ENCODE measurements at places on chromosomes 13 and 19.

GRCh38 chr19:29060813-29061364, 152.1 kb downstream of the UQCRFS1 start:
- no peak for DNase-seq

- DNase-seq: no peak
Measured at GRCh38 chr13:40120288-40120687, 464.8 kb downstream of the COG6 start.

DNA sequence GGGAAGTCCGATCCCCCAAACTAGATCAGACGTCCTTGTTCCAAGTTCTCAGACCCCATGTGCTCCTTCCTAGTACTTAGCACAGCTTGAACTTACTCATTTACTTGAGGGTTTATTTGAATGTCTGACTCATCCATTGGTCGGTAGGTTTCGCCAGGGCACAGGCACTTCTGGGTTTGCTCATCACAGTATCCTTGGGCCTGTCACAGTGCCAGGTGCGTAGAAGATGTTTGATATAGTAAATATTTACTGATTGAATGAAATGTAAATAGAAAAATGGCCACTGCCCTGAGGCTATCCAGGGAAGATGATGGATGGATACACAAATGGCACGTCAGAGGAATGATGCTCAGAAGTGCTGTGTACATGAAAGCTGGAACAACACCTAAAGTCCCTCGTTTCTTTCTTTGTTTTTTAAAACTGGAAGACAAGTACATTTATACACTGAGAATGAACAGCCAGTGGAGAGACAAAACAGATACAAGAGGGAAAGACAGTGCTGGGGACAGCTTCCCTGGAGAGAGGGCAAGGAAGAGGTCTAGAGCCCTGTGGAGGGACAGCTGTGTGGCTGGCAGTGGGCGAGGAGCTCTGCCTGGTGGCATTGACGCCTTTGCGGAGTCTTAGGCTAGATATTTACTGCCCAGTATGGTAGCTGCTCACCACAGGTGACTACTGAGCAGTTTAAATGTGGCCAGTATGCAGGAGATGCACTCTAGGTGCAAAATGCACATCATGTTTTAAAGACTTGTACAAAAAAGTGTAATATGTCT, 31.2 kb upstream of the KL start:
- DNase-seq: no peak

GRCh38 chr19:43748685-43749084, 6.1 kb downstream of the SMG9 start:
- no peak for DNase-seq

DNA sequence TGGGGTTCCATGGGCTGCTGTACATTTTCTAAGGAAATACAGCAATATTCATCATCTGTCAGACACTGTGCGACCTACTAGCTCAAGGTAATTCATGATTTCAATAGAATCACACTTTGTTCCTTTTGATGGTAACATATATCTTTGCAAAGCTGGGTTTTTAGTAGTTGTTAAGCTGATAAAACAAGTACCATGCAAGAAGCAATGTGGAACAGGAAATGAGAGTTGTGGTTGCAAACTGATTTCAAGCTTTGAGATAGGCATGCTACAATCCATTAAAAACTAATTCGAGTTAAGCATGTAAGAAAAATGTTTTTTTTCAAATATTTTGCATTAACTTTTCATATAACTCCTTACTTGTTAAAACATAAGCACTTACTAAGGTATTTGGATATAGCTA, 6.8 kb upstream of the MBNL2 start:
- no peak for DNase-seq

DNA sequence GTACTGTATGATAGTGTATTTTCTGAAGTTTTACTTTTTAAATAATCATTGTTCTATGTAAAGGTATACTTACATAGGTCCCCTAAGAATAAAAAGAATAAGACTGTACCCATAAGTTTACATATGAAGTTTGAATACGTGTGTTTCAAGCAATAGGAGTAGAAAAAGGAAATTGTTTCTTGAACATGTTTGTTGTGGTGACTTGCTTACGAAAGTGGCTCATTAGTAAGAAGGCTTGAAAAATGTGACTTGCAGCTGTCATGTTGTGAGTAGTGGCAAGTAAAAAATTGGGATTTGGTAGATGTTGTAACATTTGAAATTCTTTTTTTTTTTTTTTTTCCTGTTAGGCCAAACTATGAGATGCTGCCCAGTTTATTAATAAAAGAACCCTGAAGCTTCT, 203.3 kb downstream of the LMO7 start:
- no peak for DNase-seq

- no peak for DNase-seq
Measured at GRCh38 chr13:26629260-26629825, 71.9 kb downstream of the WASF3 start.

DNA sequence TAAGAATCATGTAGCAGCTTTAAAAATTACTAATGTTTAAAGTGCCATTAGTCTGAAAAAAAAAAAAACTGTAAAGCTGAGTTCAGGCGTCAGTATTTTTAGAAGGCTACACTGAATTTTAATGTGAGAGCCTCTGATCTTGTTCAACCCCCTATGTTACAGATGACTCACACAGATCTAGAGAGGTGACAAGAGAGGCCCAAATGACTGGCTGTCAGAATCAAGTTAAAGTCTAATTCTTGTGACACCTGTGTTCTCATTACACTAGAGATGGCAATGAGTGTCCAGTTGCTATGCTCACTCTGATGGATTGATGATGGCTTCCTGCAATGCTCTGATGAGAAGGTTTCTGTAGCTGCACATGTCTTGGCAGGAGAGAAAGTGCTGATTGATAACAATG, 203.5 kb upstream of the OBI1 start:
- DNase-seq: no peak

DNA sequence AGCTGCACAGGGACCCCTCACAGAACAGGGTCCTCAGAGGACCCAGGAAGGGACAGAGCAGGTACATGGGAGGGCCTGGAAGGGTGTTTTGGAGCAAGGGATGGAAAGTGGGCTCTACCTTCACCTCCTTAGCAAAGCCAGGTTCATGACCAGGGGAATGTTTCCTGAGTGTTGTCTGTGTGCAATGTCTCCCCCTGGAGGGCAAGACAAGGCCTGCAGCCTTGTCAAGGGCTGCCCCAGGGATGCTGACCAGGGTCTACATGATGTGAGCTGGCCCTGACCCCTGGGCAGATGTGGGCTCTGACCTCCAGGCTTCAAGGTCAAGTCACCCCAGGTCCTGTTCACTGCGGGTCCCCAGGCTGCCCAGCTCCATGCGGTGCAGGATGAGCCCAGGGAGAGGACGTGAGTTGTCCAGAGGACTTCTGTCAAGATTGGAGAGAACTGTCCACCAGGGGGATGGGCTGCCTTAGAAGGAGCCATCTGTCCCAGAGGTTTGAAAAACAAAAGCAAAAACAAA, 1.0 kb upstream of the CEACAM1 start:
- DNase-seq: peak; percentile 76

DNA sequence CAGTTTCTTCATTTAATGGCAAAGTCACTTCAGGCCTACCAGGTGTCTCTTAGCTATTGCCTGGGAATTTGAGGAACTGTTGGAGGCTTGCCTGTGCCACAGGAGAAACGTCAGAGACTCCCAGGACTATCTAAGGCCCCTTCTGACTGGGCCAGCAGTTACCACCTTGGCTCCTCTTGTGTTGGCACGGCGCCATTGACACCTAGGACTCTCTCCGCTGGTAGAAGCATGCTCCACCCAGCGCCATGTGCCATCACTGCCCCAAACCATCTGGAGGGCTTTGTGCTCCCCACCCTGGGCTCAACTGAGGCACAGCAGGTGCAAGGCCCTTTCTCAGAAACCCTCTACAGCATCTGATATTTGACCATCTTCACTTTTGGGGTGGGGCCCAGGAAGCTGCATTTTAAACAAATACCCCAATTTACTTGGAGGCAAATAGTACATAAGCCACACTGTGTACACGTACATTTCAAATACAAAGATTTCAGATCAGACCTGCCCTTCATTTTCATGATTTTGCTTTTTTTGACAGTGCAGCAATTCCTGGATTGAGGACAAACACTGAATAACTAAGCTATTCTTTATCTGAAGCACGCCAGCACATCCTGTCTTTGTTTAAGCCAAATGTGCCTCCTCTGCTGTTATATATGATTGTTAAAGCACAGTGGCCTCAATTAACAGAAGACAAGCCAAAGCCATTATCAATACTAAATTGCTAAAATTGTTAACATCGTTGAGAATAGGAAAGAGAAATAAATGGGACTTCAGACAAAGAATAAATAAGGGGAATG, 59.9 kb upstream of the TPP2 start:
- DNase-seq: no peak

DNA sequence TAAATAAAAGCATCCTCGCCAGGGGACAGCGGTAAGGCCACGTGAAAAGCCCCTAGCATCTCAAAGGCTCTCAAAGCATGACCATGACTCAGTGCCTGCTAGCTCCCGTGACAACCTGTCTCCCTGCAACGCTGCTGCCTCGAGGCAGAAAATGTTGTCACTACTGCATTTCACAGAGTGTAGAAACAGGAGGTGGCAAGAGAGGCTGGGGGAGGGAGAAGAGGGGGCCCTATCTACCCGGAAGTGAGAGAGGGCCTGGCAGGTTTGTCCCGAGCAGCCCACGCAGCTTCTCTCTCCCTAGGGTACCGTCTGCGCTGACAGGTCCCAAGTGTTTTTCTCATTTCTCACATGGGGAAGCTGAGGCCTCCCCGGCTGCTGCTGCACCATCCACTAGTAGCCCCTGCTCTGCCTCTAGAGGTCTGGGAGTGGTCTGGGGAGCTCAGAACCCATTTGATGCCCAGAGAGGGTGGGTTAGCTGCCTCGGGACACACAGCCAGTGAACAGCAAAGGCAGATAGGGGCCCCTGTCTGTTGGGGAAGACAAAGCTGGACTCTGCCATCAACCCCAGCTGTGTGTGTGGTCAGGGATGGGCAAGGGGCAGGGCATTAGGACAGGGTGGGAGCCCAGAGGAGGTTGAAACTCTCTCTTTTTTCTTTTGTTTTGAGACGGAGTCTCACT, 3.7 kb downstream of the TINCR start:
- DNase-seq: no peak

DNA sequence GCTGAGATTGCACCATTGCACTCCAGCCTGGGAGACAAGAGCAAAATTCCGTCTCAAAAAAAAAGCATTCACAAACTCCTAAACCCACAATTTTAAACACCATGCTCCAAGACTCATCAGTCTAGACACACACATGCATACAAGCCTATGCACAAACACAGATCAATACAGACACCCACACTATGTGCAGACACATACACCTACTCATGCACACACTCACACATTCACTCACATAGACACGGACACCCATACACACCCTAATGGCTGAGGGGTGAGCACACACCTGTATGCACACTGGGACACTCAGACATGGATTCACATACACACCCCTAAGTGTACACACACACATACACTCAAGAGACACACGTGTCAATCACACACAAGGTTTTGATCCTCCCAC, 9.3 kb downstream of the PNMA8B start:
- DNase-seq: no peak

DNA sequence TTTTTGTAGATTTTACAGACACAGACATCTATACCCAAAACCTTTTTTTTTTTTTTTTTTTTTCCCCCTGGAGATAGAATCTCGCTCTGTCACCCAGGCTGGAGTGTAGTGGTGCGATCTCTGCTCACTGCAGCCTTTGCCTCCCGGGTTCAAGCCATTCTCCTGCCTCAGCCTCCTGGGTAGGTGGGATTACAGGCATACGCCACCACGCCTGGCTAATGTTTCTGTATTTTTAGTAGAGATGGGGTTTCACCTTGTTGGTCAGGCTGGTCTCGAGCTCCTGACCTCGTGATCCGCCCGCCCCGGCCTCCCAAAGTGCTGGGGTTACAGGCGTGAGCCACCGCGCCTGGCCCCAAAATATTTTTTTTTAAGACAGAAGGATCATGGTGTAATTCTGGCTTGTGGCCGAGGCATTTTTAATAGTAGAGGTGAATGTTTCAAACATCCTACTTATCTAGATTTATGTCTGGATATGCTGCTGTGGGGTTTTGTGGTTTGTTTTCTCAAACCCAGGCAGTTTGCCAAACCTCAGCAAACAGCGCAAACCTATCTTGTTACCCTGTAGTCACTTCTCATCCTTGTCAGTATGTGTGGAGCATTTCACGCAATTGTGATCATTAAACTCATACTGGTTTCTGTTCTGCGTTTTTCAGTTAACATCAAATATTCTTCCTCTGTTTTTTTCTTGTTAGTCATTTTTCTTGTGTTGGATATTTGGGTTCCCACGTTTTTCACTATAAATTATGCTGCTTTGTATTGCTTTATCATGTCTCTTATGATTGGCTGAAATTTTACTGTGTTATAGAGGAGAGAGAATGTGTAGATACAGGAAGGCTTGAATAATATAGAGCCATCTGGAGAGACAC, 36.2 kb upstream of the GARRE1 start:
- no peak for DNase-seq

Measured in upper lobe of left lung (tissue), 6 donors.